ENCODE measurements at places on chromosomes 13 and 19.

GRCh38 chr19:58091251-58091995, 6.6 kb downstream of the ZSCAN18 start:
- DNase-seq = no peak

- no peak for DNase-seq
Measured at GRCh38 chr13:99905814-99906213, 65.8 kb downstream of the ZIC5 start.

DNA sequence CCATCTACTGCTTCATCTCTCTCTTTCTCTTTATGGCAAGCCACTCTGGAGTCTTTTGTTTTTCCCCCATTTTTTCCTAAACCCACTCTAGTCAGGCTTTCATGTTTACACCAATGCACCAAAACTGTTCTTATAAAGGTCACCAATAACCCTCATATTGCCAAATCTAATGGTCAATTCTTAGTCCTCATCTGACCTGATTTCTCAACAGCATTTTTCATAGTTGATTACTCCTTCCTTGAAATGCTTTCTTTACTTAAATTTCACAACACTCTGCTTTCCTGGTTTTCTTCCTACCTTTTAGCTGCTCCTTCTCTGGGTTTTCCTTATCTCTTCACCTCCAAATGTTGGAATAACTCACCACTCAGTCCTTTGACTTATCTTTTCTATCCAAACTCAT, 47.9 kb downstream of the MICU2 start:
- no peak for DNase-seq

DNA sequence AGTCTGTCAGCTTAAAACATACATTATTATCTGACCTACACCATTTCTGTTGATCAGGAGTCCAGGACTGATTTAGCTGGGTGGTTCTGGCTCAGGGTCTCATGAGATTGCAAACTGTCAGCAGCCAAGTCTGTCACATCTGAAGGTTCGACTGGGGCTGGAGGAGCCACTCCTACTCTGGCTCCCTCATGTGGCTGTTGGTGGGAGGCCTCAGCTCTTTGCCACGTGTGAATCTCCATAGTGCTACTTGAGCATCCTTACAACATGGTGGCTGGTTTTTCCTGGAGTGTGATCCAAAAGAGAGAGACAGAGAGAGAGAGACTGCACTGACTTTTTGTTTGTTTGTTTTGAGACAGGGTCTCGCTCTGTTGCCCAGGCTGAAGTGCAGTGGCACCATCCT, 63.6 kb upstream of the NFIC start:
- DNase-seq = no peak

GRCh38 chr13:112622375-112622774, 34.4 kb upstream of the TUBGCP3 start:
- DNase-seq = no peak

GRCh38 chr13:110319774-110320509, 12.9 kb downstream of the COL4A2 start:
- DNase-seq = no peak

DNA sequence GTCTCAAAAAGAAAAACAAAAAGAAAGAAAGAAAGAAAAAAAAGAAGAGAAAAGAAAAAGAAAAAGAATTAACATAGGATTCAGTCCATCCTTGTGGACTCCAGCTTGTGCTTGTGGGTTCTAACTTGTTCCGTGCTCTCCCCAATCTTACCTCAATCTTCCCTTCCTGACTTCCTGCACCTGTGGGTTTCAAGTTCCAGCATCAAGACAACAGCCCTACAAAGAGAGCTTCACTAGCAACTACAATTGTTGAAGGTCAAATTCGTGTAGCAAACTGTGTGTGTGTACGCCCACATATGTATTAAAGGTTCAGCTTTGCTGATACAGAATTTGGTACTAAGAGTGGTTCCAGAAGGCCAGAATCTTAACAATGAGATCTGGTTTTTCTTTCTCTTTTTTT, 25.3 kb downstream of the FXYD5 start:
- no peak for DNase-seq

GRCh38 chr19:51971624-51972023, 15.0 kb downstream of the ZNF350 start:
- DNase-seq = no peak

- no peak for DNase-seq
Measured at GRCh38 chr19:1739960-1740629, 13.2 kb upstream of the ONECUT3 start.

GRCh38 chr13:71546881-71547280, 320.1 kb downstream of the DACH1 start:
- DNase-seq = no peak

GRCh38 chr19:17209126-17210036, 5.8 kb upstream of the USE1 start:
- peak; percentile 39 for DNase-seq

DNA sequence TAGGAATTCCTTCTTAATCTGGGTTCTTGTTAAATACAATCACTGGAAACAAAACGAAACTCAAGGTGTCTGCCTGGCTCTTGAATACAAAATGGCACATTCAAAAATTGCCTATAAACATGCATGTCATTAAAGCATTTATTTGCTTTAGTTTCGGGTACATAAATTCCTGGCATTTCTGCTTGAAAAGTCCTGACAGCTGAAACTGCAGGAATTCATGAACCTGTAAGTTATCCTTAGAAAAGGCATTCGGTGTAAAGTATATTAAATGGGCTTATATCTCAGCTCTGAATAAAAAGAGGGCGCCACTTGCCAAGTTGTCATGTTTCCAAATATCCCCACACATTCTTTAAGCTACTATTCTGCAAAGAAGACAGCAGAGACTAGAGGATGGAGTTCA, 32.9 kb downstream of the RXFP2 start:
- no peak for DNase-seq

DNA sequence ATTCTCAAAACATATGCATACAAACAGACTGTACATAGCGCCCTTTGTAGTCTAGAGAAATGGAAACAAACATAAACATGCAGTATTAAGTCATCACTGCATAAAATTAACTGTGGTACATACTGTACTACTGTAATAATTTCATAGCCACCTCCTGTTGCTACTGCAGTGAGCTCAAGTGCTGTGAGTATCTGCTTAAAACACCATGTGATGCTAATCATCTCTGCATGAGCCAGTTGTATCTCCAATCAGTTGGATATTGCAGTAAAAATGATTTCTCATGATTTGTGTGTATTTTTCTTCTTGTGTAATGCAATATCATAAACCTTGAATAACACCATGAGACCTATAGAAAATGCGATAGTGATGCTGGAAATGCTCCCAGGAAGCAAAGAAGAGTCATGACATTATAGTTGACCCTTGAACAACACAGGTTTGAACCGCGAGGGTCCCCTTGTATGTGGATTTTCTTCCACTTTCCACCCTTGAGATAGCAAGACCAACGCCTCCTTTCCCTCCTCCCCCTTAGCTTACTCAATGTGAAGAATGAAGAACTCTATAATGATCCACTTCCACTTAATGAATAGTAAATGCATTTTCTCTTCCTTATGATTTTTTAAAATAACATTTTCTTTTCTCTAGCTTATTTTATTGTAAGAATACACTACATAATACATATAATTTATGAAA, 4.1 kb downstream of the TNFSF13B start:
- no peak for DNase-seq

DNA sequence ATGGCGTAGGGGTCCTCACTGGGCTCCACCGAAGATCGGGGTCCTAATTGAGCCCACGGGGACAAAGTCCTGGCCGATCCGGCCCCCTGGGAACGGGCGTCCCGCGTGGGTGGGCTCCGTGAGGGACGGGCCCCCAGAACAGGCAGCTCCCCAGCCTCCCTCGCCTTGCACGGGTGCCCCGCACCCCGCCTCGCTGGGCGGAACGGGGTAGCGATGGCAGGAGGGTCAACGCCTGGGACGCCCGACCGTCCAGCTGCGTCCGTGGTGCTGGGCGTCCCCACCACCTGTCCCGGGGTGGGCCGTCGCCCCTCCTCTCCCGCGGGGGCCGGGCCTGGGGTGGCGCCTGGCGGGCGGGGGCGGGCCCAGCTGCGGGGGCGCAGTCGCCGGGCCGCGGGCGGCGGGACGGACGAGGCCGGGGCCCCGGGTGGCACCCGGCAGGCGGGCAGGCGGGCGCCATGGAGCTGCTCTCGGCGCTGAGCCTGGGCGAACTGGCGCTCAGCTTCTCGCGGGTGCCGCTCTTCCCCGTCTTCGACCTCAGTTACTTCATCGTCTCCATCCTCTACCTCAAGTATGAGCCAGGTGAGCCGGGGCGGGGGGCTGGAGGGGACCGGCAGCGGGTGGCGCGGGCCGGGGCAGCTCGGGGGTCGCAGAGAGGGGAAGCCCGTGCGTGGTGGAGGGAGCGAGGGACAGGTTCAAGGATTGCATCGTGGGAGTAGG, at the start of gene TMEM38A:
Gene TMEM38A, plus strand, starts transcription at position 377 of the 717 bp plus-strand sequence. Its CDS starts 79 bp downstream, at position 456.
- no peak for DNase-seq

DNA sequence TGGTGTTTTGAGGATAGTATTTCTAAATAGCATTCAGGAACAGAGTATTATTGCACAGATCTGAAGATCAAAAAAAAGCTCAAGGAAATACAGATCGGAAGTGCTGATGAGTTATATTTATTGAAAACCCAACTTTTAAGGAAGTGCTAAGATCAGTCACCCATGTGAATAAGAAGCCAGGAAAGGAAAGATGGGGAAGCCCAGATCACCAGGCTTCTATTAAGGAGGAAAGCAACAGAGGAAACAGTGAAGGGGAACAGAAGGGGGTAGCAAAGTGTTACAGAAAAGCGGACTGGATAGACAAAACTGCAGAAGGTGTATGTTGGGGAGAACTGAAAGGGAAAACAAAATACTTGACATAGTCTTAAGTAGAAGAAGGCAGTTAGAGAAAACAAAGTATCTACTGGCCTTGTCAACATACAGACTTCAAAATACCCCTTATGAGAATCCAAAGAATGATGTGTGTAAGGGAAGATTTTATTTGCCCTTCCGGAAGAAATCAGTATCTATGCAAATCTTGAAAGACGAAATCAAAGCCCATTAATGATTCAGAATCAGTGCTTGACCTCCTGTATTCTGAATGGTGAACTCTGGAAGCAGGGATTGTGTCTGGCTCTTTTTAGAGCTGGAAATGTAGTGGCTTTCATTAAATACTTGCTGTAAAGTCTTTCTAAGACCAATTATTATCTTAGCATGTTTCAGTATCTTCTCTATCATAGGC, 12.1 kb downstream of the UFM1 start:
- no peak for DNase-seq

GRCh38 chr13:93307136-93307535, 80.5 kb downstream of the GPC6 start:
- no peak for DNase-seq

DNA sequence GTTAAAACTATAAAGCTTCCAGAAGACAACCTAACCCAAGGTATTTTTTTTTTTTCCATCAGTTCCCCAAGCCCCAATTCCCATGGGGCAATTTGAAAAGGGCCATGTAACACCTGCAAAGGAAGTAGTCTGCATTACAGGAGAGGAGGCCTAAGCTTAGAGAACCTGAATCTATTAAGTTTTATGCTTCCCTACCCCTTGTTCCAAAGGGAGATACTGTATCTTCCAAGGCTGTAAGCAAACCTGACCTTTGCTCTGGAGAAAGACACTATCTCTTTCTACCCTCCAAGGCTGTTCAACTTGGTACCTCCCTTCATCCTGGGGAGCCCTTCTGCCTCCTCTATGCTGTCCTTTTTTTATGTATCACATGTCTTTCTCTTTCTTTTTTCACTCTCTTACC, 15.0 kb downstream of the KATNAL1 start:
- no peak for DNase-seq

DNA sequence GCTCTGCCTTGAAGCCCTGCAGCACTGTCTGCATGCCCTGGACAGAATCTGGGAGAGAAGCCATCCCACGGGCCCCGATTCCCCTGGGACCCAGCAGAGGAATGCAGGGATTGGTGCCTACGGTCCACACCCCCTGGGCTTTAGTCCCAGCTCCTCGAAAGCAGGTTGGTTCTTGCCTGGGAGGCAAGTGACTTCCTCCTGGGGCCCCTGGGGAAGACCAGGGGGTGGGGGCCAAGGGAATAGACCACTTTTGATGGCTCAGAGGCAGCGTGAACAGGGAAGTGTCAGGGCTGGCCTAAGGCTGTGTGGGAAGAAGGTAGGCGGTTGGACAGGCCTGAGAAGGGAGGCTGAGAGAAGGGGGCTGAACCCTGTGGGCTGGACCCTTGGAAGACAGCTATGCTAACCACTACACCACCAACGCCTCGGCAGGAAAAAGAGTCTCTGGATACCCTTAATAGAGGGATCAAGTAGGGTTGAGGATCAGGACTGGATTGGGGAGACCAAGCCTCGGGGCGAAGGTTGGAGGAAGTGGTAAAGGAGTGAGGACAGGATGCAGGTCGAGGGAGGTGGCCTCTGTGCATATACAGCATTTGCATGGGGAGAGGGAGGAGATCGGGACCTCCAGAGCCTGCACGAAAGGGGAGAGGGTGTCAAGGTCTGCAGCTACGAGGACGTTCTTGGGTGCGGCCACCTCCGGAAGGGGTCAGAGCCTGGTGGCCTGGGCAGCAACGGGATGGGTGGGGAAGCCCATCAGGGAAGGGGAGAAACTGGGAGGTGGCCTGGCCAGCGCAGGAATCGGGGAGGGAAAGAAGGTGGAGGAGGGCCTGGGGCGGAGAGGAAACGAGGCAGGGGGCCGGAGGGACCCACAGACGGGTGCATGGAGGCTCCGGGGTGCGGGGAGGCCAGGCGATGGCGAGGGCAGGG, 709 bp downstream of the DPP9 start:
- no peak for DNase-seq

GRCh38 chr13:41833831-41834230, 127.1 kb downstream of the VWA8 start:
- DNase-seq = no peak

Data from MV-4-11 (cell line).